ENCODE measurements at places on chromosomes 5 and 9. TPM values are rescaled to one million over a fixed set of nuclear protein-coding genes. Genes with fewer than 3 reads are reported as not detected.

GRCh38 chr5:168137265-168137664, 154.2 kb upstream of the WWC1 start:
- no peak for DNase-seq

IL33 gene
- 25.1 TPM for total RNA-seq

WNT8A gene
- total RNA-seq = not detected

DNA sequence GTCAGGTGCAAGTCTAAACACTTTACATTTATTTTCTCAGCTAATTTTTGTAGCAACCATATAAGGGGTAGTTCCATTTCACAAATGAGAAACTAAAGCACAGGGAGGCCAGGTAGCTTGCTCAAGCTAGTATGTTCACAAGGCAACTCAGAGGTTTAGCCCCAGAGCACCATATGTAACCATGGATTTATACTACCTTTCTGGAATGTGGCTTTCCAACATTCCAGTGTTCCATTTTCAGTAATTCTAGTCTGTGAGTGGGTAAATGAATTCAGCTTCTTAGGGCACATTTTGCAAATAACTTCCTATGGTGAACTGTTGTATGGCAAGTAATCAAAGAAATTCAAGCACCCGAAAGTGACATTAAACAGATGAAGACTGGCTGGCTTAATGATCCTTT, 25.0 kb upstream of the CAST start:
- DNase-seq = no peak

DNA sequence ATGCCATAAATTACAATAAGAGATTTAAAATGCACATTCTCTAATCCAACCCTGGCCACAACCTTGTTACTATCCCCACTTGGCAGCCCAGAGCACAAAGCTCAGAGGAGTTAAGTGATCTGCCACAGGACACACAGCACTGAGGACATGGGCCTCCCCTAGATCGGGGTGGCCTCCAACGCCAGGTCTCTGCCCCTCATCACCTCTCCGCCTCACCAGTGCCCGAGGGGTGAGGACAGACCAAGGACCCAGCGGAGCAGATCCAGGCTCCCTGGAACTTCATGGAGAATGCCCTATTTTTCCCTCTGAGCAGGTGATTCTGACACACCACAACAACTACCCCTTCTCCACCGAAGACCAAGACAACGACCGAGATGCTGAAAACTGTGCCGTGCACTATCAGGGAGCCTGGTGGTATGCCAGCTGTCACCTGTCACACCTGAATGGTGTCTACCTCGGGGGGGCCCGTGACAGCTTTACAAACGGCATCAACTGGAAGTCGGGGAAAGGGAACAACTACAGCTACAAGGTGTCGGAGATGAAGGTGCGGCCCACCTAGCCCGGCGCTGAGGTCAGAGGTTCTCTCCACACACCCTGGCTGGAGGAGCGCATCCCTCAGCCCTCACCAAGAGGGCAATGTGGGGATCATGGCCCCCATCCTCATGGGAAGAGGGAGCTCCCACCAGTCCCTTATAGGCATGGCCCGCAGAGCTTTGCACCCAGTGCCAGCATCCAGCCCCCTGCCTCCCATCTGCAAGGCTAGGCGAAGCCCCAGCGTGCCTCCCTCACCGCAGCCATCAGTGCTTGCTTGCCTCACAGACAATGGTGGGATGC, 12.5 kb upstream of the FCN2 start:
- no peak for DNase-seq

- DNase-seq = no peak
Measured at GRCh38 chr9:30507166-30507565, 1877.3 kb upstream of the ACO1 start.

DNA sequence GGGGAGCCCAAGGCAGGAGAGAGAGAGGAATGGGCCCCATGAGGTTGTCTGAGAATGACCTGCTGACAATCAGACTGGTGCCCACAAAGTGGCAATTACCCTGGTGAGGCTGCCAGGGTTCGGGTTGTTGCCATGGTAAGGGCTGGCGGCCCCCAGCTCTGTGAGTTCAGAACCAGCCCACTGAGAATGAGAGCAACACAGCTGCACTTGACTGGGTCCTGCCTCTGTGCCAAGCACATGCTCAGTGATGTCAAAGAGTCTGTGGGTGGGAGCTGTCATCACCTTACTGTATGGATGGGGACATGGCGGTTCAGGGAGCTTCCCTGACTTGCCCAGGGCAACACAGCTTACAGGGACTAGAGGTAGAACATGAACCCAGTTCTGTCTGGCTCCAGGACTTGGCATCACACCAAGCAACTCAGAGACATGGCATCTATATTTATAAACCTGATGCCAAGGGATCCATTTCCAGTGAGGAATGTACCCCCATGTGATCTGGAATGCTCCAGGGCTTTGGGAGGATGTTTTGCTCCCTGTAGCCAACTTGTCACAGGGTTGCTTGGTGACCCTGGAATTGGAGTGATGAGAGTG, 38.2 kb upstream of the TEX48 start:
- no peak for DNase-seq

GRCh38 chr9:28363151-28363562, 789.9 kb upstream of the C9orf72 start:
- DNase-seq = no peak

- peak; percentile 14 for DNase-seq
Measured at GRCh38 chr9:899440-900184, 58.1 kb downstream of the DMRT1 start.

SPATA31A3 gene
- not detected for total RNA-seq

SPINK6 gene
- not detected for total RNA-seq

DNA sequence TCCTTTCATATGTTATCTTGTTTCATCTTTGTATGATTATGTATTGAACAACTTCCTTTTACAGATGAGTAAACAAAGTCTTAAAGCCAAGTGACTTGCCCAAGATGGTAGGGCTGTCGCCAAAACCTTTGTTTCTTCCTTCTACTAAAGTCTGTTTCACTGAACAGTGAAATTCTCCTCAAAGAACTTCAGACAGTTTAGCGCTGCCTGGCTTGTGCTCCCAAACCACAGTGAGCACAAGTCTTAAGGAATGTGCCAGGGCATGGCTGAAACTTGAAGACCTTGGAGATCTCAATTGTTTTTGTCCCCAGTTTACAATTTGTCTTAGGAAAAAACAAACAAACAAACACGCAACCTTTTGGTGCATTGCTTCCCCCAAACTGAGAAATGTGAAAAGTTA, 273.5 kb downstream of the CRB2 start:
- DNase-seq = no peak

DNA sequence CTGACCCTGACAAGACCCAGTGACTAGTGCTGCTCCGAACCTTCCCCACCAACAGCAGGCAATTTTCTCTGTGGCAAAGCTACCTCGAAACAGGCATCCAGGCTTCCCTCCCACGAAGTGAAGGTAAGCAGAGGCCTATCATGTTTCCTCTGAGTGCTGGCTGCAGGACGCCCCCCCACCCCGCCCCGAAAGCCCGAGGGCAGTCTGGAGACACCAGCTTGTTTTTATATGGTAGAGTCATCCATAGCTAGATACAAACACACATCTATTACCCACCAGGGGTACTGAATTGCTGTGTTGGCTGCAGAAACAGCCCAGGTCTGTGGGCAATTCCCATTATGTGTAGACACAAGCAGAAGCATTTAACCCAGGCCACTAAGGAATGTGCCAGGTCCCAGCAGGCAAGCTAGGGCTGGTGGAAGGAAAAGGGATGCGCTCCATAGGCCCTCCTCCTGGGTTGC, 40.4 kb downstream of the LIX1 start:
- no peak for DNase-seq

Measured in transverse colon (tissue), 4 donors.